Mucosa of descending colon (tissue), 3 donors: ENCODE measurements at places on chromosomes 3 and 15. TPM values are rescaled to one million over a fixed set of nuclear protein-coding genes. Genes with fewer than 3 reads are reported as not detected.

- DNase-seq = no peak
Observed at GRCh38 chr15:59273234-59273633, 66.6 kb downstream of the LDHAL6B start.

DNA sequence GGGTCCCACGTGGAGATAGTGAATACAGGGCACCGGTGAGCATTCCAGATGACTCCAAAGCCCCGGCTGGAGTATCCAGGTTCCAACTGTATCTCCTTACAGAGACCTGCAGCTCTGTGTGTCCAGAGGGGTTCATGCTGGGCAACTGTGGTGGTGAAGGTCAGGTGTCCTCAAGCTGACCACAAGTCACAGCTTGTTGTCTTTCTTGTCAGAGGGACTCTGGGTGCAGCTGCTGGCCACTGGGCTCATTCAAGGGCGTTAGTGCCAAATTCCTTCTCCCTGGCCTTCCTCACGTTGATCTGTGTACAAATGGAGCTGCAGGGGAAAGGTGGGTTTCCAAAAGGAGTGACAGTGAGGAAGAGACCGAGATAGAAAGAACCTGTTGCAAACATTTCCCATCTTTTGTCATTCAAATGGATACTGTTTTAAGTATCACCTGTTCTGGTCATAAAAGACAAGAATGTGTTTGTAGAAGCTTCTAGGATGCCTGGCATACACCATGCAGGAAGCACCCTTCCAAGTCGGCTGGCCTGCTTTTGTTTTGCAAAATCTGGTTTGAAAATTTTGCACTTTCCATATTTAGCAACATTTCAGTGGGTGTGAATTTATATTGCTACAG is 52.5 kb downstream of the CEMIP start:
- no peak for DNase-seq

DNA sequence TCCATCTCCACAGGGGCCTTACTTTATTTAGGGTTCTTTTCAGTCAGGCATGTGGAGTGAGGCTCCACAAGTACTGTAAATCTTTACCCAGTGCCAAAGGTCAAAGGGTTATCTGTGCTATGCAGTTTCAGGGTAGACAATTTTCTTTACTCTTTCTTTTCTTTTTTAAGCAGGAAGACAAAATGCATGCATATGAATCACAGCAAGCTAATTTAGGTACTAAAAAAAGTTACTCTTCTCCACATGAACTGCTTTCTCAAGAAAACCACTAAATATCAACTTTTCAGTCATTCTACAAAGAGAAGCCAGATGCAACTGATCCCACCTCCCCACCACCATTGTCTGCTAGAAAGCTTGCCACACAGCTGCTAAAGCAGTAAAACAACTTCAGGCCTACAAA is 73.3 kb upstream of the PYGO1 start:
- DNase-seq = no peak

GRCh38 chr15:39587096-39587721 is 6.3 kb downstream of the THBS1 start:
- DNase-seq = no peak

GRCh38 chr3:143924522-143925285 is 46.9 kb upstream of the DIPK2A start:
- DNase-seq = no peak

DNA sequence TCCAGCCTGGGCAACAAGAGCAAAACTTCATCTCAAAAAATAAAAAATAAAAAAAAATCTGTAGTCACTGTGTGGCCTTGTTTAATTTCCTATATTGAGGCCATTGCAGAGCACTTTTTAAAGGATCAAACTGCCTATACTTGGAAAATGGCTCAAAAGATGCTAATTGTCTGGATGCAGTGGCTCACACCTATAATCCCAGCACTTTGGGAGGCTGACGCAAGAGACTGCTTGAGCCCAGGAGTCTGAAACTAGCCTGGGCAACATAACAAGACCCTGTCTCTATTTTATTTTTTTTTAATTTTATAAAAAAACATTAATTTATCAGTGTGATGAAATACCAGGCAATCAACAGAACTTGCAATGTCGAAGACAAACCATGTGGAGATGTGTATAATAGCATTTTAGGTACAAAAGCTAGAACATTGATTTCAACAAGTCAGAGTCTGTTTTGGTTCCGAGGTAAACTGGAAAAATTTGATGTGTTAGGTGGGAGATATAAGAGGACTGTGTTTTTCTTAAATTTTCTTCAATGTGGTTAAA is 47.0 kb upstream of the SETD2 start:
- DNase-seq = no peak

DNA sequence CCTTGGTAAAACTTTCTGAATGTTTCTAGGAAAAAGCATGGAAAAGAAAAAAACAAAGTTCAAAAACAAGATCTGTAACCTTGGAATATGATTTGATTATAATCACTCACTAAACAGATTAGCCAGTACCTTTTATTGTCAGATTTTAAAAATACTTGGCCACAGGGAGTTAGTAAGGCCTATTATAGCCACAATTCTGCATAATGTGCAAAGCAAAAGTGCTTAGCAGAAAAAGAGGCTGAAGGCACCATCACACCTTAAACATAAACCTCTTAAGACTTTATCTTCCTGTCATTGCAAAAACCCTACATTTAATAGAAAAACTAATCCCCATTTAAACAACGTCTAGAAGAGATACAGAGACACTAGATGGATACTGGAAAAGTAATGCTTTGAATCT is 41.8 kb downstream of the CHSY1 start:
- DNase-seq = no peak

LRRIQ4 gene
- 0.22 TPM for total RNA-seq

TRH gene
- total RNA-seq = not detected

BBX gene
- total RNA-seq = 24.4 TPM

GREM1 gene
- total RNA-seq = 77.8 TPM
